Dermis microvascular lymphatic vessel endothelial cell (primary cell): ENCODE measurements at places on chromosomes 4 and X. TPM values are rescaled to one million over a fixed set of nuclear protein-coding genes. Genes with fewer than 3 reads are reported as not detected.

Gene RAPGEF2
- 63.8 and 79.8 TPM in 2 replicates for total RNA-seq

Gene CITED1
- total RNA-seq: 0.13 TPM in 2 replicates

Gene FDCSP
- total RNA-seq: not detected in 2 replicates

Gene HTRA3
- 1.4 and 7.5 TPM in 2 replicates for total RNA-seq

Gene TMEM31
- total RNA-seq: 0.13 TPM in 1 of 2 replicates, not detected in the other

Gene MSL3
- total RNA-seq: 20.1 and 21.2 TPM in 2 replicates

Gene CD38
- 3.6 and 44.6 TPM in 2 replicates for total RNA-seq
